ENCODE measurements at places on chromosomes 11 and 22.

DNA sequence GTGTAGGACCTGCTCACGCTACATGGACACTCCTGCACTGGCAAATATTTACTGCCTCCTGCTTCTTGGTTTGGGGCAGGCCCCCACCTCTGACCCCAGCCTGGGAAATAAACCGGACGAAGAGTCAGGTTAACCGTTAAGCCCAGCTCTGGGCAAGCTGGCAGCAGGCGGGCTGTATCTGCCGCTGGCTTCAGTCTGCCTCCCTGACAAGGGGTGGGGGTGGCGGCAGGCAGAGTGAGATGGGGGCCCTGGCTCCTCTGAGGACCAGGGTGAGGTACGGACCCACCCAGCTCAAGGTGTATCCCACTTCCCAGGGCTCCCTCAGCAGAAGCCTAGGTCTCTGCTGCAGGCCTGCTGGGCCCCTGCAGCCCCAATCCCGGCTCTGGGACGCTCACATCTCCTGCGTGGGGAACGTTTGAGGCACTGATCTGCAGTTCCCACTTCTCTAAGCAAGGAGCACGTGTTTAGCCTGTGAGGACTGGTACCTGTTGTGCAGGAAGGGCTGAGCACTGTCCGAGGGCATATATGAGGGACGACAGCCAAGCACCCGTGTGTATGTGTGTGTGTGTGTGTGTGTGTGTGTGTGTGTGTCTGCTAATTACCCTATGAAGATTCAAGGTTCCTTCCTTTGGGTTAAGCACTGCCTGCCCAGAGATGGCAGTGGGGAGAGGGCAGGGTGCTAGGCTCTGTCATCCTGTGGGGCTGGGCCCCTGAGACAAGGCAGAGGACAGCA lies 1.1 kb upstream of the LRRC75B start:
- no peak for DNase-seq

- no peak for DNase-seq
Observed at GRCh38 chr11:44904261-44905020, 46.2 kb downstream of the TP53I11 start.

DNA sequence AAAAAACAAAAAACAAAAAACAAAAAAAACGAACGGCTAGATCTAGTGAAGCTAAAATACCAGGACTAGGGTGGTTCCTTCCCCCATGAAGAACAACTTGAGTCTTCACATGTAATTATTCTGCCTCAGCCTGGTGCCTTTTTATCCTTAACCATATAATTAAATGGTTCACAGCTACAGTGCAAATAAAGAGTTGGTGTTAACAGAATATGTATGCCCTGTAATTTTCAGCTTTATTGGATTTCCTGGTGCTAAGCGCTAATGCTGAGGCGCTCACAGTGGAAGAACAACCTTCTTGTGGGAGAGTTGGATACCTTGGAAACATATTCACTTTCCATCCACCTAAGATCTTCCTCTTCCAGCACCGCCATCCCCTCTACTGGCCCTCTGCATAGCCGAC lies 158.5 kb upstream of the SORL1-AS1 start:
- no peak for DNase-seq

DNA sequence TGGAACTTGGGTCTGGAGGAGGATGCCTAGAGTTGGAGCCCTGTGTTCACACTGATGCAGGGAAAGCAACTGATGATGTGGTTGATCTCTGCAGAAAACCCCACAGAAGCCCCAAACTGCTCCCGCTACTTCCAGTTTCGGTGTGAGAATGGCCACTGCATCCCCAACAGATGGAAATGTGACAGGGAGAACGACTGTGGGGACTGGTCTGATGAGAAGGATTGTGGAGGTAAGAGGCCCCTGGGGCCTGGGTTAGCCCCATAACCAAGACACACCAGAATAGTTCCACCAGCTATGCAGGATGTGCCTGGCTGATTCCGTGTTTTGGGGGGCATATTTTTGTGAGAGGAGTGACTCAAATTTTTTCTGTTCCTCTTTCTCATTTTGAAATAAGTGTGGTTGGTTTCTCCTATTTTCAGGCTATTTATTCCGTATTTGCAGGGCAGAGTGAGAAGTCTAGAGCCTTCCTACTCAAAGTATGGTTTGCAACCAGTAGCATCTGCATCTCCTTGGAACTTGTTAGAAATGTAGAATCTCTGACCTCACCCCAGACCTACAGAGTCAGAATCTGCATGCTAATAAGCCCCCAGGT lies 137.3 kb upstream of the SORL1-AS1 start:
- no peak for DNase-seq

DNA sequence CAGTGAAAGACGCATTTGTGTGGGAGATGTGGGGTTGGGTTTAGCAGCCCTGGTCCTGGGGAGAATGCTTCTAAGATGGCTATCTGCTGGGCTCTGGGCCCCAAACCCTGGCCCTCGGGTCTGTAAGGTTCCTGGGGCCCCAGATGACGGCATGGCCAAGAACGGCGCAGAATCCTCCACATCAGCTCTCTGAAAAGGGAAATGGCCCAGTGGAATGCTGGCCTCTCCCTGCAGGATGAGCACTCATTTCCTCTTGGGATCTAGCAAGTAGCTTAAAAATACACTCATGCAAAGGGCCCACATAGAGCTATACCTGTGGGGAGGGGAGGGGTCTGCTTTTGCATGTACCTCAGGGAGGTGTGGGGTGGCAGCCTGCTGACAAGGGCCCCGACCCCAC lies 37.5 kb upstream of the LINC01488 start:
- no peak for DNase-seq

DNA sequence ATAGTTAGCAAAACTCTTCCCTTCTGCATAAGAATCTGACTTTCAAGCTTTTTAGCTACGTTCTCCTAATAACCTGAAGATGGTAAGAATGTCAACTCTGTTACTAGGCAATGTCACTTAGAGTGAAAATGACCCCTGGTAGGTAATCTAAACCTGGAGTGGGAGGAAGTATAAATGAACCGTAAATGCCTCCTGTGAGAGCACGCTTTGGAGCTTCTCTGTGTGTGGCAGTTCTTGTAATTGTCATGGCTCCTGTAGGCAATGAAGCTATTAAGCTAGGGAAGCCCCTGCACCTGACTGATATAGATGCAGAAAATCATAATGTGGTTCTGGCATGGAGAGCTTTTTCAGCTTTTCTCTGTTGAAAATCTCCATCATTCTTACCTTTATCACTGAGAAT lies 29.4 kb downstream of the CALCA start:
- DNase-seq = no peak

- DNase-seq = no peak
Observed at GRCh38 chr11:1777737-1778136, 14.0 kb upstream of the CTSD start.

- DNase-seq = no peak
Observed at GRCh38 chr11:57482782-57483561, 22.6 kb downstream of the RTN4RL2 start.

- DNase-seq = no peak
Observed at GRCh38 chr11:72425053-72425980, 9.0 kb downstream of the CLPB start.

DNA sequence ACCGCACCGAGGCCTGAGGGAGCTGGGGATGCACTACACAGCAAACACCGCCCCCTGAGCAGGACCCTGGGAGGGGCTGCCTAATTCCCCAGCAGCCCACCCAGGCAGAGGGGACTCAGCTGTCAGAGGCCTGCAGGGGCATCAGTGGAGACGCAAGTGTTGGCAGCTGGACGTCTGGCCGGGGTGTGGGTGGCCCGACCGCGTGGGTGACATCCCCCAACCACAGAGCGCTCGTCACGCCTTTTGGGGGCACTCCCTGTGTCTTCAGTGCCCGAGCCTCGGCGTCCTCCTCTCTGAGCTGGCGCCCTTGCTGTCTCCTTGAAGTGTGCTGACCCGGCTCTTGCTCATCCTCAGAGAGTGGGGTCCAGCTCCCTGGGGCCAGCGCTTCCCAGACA lies 150.2 kb downstream of the BRD1 start:
- DNase-seq = no peak

- DNase-seq = no peak
Observed at GRCh38 chr11:106047631-106048030, 25.6 kb upstream of the MSANTD4 start.

GRCh38 chr11:20608934-20609333 lies 9.5 kb downstream of the SLC6A5 start:
- DNase-seq = no peak

- DNase-seq = no peak
Observed at GRCh38 chr22:24728790-24729637, 45.5 kb downstream of the PIWIL3 start.

DNA sequence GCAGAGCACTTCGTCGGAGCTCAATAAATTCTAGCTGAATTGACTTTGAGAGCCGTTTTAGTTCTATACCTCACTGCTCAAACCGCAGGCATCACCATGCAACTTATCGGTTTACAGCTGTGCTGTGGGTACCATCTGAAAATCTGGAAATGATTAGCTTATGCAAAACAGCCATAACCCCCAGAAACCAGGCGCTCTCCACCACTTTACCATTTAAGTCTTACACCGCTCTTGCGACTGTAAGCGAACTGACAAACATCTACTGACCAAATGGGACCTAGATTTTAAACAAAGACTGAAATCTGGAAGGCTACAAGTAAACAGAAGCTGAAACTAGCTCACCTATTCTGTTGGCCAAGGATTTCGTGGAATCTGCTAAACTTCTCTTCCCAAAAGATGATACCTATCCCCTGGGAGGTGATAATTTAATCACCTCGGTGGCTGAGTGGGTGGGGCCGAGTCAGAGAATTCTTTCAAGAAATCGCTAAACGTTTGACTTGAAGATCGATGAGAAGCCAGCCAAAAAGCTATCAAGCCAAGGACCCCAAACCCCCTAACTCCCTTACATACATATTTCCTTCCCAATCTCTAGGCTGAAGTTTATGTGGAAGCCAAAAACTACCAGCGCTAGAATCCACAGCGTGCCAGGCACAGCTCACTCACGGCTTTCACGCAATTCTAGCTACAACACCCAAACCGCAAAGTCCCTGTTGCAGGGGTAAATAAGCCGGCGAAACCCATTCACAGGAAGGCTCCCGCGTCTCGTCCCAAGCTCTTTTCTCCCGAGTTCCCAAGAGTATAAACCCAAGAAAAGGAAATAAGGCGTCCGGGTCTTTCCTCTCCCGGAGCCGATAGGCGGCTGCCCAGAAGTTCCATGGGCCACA lies 644 bp downstream of the SPTY2D1 start:
- no peak for DNase-seq

DNA sequence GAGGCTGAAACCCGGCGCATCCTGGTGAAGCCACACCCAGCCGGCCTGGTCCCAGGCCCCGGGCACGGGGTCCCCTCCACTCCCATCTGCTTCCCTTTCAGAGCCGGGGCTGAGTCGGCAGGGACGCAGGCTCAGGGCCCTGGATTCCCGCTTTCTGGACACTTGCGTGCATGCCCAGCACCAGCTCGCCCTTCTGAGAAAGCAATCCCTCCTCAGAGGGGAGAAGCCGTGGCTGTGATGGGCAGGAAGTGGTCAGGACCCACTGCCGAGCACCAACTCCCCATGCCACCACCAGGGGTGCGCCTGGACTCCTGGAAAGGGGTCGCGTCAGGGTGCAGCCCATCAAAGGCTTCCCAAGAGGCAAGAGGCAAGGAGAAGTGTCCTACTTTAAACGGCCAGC lies 15.1 kb downstream of the CDKN1C start:
- DNase-seq = no peak

- no peak for DNase-seq
Observed at GRCh38 chr11:48013269-48013901, 33.0 kb downstream of the PTPRJ start.

- no peak for DNase-seq
Observed at GRCh38 chr22:27552863-27553262, 248.7 kb downstream of the MN1 start.

DNA sequence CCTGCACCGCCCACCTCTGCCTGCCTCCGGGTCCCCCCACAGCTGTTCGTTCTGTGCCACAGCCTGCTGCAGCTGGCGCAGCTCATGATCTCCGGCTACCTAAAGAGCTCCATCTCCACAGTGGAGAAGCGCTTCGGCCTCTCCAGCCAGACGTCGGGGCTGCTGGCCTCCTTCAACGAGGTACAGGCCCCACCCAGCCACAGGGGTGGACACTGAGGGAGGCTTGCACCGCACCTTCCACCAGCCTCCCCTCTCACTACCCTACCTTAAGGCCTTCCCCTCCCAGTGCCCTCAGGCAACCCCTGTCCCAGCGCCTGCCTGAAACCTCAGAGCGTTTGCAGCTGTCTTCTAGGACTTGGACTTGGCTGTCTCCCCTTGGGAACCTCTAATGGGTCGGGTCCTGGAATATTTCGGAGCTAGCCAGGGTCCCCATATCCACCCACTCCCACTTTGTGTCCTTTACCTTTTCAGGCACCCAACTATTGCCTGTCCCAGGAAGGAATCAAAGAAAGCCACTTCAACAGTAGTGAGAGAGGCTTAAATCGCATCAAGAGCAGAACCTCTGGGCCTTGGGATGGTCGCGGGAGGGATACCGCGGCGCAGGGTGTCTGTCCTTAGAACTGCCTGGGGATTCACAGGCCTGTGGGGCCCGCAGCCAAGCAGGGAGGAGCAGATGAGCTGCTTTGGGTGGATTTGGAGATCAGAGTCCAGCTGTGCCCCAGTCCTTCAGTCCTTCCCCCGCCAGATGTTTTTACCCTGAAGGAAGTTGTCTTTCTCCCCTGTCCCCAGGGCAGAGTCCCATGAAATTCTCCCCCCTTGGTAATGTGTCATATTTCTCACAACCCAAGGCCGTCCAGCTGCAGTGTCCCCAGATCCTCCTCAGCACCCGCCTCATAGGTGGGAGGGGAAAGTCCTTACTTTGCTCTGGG lies 13.3 kb downstream of the SLCO2B1 start:
- no peak for DNase-seq

GRCh38 chr11:67332081-67332691 lies 21.2 kb downstream of the POLD4 start:
- DNase-seq = no peak

- DNase-seq = no peak
Observed at GRCh38 chr22:31055117-31055634, 25.9 kb upstream of the SMTN start.

- no peak for DNase-seq
Observed at GRCh38 chr11:65378208-65378927, 4.1 kb downstream of the SLC25A45 start.

- no peak for DNase-seq
Observed at GRCh38 chr11:123484448-123484847, 54.4 kb downstream of the GRAMD1B start.

GRCh38 chr11:113645593-113646349 lies 60.3 kb downstream of the TMPRSS5 start:
- DNase-seq = no peak

GRCh38 chr11:14041040-14041439 lies 78.5 kb downstream of the SPON1 start:
- DNase-seq = no peak

- DNase-seq = no peak
Observed at GRCh38 chr22:35010543-35010942, 55.4 kb upstream of the ISX start.

DNA sequence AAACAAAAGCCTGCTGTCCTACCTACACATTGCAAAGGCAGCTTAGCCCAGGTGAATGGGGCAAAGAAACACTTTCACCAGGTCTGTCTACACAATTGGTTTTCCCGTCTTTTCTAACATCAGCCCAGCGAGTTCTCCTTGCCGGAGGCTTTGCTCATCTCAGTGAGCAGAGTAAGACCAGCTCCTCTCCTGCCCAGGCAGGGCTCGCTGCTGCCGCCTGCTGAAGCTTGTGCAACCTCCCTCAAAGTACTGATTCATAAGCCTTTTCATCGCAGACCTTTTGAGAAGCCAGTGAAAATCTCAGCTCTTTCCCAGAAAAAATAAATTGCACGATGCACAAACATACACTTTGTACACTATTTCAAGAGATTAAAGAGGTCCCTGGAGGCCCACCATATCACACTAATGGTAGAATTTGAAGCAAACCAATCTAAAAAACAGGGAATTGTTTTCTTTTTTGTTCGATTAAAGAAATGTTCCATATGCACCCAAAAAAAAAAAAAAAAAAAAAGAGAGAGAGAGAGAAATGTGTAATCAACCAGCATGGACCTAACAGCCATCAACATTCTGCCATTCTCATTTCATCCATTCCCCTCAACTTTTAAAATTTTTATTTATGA lies 328.1 kb upstream of the MPPED2 start:
- DNase-seq = no peak
